Activated T-cell treated with anti-CD3 and anti-CD28 coated beads, Interleukin-2, amount 50 U/mL, for 72 hours (primary cell): ENCODE measurements at places on chromosomes 4 and X. TPM values are rescaled to one million over a fixed set of nuclear protein-coding genes. Genes with fewer than 3 reads are reported as not detected.

GRCh38 chrX:13022926-13023325 is 21.5 kb downstream of the FAM9C start:
- H3K4me1 ChIP-seq: peaks cover 59% of the 10 kb centered on the region
- DNase-seq: no peak
- no peaks in the 10 kb centered on the region for H3K36me3 ChIP-seq
- H3K27ac ChIP-seq: peak overlapping the region; percentile 50

DNA sequence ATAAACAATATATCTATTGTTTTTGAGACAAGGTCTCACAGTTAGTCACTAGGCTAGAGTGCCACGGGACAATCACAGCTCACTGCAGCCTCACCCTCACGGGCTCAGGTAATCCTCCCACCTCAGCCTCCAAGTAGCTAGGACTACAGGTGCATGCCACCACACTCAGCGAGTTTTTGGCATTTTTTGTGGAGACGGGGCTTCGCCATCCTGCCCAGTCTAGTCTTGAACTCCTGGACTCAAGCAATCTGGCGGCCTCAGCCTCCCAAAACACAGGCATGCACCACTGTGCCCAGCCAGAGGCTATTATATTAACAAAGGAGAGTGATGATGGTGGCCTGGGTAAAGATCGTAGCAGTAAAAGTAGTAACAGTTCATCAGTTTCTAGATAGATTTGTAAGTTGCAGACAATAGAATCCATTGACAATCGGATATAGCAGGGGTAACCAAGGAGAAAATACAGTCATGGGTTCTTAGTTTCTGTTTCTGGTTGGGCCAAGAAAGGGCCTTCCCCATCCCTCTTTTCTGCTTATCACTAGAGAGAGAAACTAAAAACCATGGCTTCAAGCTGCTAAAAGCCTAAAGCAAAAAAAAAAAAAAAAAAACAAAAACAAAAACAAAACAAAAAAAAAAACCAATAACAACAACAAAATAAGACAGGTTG is 60.6 kb downstream of the ANXA10 start:
- H3K4me3 ChIP-seq: peak overlapping the region; percentile 29
- no peaks in the 10 kb centered on the region for H3K27me3 ChIP-seq
- no peaks in the 10 kb centered on the region for H3K36me3 ChIP-seq
- H3K27ac ChIP-seq: no peak overlapping the region

GRCh38 chr4:71941001-71941400 is 90.8 kb upstream of the NPFFR2 start:
- no peak overlapping the region for H3K4me3 ChIP-seq
- H3K36me3 ChIP-seq: no peaks in the 10 kb centered on the region
- no peaks in the 10 kb centered on the region for H3K4me1 ChIP-seq
- no peaks in the 10 kb centered on the region for H3K27me3 ChIP-seq

DNA sequence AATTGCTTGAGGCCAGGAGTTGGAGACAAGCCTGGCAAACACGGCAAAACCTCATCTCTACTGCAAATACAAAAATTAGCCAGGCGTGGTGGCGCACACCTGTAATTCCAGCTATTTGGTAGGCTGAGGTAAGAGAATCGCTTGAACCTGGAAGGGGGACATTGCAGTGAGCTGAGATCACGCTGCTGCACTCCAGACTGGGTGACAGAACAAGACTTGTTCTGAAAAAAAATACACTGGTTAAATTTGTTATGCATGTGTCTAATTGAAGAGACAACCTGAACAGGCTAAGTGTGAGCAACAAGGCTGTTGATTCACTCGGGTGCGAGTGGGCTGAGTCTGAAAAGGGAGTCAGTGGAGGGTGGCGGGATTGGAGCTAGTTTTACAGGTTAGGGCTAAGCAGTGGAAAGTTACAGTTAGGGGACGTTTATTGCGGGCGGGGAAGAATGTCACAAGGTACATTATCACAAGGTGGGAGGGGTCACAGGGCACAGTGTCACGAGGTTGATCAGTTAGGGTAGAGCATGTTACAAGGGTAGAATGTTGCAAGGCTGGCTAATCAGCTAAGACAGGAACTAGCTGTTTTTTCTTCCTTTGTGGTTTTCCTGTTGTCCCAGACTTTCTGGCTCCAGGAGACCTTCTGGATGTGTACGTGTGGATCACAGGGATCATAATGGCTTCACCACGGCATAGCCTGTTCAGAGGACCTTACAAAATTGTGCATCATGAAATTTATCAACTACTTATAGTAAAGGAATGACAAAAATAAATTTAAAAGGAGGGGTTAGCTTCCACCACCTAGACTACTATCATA is 115.8 kb downstream of the NAA11 start:
- no peak for DNase-seq
- no peak overlapping the region for H3K27ac ChIP-seq
- H3K27me3 ChIP-seq: no peaks in the 10 kb centered on the region
- no peaks in the 10 kb centered on the region for H3K36me3 ChIP-seq
- no peaks in the 10 kb centered on the region for H3K4me1 ChIP-seq
- no peak overlapping the region for H3K4me3 ChIP-seq

GRCh38 chr4:153084980-153085630 is 119.1 kb upstream of the TRIM2 start:
- no peaks in the 10 kb centered on the region for H3K36me3 ChIP-seq
- H3K4me1 ChIP-seq: peaks cover 39% of the 10 kb centered on the region
- peak overlapping the region; percentile 48 for H3K4me3 ChIP-seq
- H3K27ac ChIP-seq: peak overlapping the region; percentile 1
- DNase-seq: peak; percentile 85

- H3K36me3 ChIP-seq: no peaks in the 10 kb centered on the region
- no peak overlapping the region for H3K4me3 ChIP-seq
- H3K27ac ChIP-seq: no peak overlapping the region
- H3K4me1 ChIP-seq: no peaks in the 10 kb centered on the region
These were observed 162.5 kb downstream of the SOX3 start for GRCh38 chrX:140342410-140342809.

- H3K4me1 ChIP-seq: no peaks in the 10 kb centered on the region
- no peak for DNase-seq
- H3K36me3 ChIP-seq: no peaks in the 10 kb centered on the region
- no peak overlapping the region for H3K4me3 ChIP-seq
These were observed 833.6 kb downstream of the CCSER1 start for GRCh38 chr4:90960840-90961239.

DNA sequence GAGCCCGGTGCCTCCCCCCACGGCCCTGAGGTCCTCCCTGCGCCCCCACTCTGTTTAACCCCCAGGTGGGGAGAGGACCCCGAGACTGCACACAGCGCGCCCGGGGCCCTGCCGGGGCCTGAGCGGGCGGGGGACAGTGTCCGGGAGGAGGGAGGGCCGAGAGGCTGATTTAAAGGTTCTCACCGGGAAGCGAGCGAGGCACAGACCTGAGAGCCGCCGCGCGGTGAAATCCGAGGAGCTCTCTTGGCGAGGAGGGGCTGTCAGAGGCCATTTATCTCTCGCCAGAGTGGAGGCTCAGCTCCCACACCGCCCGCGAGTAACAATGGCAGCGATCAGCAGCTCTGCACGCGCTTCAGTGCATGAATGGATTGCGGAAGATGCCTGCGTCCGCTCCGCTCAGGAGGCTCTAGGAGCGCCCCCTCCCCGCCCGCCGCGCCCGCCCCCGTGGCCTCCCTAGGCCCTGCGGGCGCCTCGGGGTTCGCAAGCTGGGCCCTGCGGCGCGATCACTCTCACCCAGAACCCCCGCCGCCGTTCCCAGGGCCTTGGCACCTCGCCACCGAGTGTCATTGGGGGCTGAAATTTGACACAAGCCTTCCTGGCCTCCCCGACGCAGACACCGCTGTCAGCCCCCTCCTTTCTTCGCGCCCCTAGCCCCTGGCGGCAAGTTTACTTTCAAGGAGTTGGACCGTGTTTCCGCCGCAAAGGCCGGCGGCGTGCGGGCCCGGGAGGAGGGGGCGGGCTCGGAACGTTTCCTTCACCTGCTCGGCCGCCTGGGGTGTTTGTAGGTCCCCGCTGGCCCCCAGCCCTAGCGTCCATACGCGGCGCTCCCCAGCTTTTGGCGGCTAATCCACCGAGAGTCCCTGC is 48.7 kb upstream of the BCOR start:
- peak overlapping the region; percentile 67 for H3K4me3 ChIP-seq
- H3K27ac ChIP-seq: no peak overlapping the region
- H3K36me3 ChIP-seq: no peaks in the 10 kb centered on the region
- DNase-seq: no peak
- peaks cover 25% of the 10 kb centered on the region for H3K4me1 ChIP-seq

GRCh38 chr4:121790976-121791375 is 10.1 kb upstream of the EXOSC9 start:
- H3K27ac ChIP-seq: no peak overlapping the region
- H3K36me3 ChIP-seq: no peaks in the 10 kb centered on the region
- H3K4me1 ChIP-seq: peaks cover 35% of the 10 kb centered on the region
- H3K4me3 ChIP-seq: no peak overlapping the region

GRCh38 chr4:163540448-163540847 is 46.0 kb downstream of the TMA16 start:
- H3K4me1 ChIP-seq: no peaks in the 10 kb centered on the region
- no peaks in the 10 kb centered on the region for H3K27me3 ChIP-seq
- H3K4me3 ChIP-seq: no peak overlapping the region
- no peaks in the 10 kb centered on the region for H3K36me3 ChIP-seq

- H3K36me3 ChIP-seq: peaks cover 1% of the 10 kb centered on the region
- no peak overlapping the region for H3K4me3 ChIP-seq
- no peak overlapping the region for H3K27ac ChIP-seq
- H3K4me1 ChIP-seq: peaks cover 13% of the 10 kb centered on the region
- no peaks in the 10 kb centered on the region for H3K27me3 ChIP-seq
- no peak for DNase-seq
These were observed 13.7 kb downstream of the DDX60 start for GRCh38 chr4:168304744-168305459.

DNA sequence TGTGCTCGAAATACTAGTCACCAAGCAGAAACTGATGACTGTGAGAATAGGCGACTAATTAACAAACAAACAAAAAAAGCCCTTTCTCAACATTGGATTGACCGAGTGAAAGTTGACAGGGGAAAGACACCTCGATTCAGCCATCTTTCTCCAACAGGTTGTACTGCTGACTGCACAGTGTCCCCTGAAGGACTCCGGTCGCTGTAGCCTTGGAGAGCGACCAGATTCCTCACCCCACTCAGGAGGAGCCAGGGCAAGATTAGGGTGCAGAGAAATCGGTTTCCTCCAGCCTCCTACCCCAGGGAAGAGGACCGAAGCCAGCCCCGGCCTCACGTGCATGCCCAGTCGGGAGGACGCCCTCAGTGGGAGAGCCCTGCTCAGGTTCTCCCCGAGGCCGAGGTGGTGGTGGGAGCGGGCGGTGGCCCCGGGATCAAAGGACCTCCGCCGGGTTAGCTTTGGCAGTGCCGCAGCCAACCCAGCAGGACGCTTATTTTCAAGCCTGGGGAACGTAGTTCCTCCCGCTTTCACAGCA is 1.1 kb upstream of the RAP1GDS1 start:
- H3K27me3 ChIP-seq: no peaks in the 10 kb centered on the region
- DNase-seq: no peak
- H3K4me3 ChIP-seq: peak overlapping the region; percentile 89
- peaks cover 51% of the 10 kb centered on the region for H3K4me1 ChIP-seq

GRCh38 chrX:38561951-38562719 is 793 bp downstream of the TSPAN7 start:
- no peaks in the 10 kb centered on the region for H3K4me1 ChIP-seq
- H3K4me3 ChIP-seq: peak overlapping the region; percentile 88
- H3K27me3 ChIP-seq: no peaks in the 10 kb centered on the region
- no peaks in the 10 kb centered on the region for H3K36me3 ChIP-seq
- peak; percentile 7 for DNase-seq

- no peaks in the 10 kb centered on the region for H3K27me3 ChIP-seq
- H3K4me3 ChIP-seq: peak overlapping the region; percentile 80
- peaks cover 7% of the 10 kb centered on the region for H3K36me3 ChIP-seq
- DNase-seq: no peak
- peak overlapping the region; percentile 97 for H3K27ac ChIP-seq
These were observed 429.3 kb downstream of the INPP4B start for GRCh38 chr4:142416711-142417275.

DNA sequence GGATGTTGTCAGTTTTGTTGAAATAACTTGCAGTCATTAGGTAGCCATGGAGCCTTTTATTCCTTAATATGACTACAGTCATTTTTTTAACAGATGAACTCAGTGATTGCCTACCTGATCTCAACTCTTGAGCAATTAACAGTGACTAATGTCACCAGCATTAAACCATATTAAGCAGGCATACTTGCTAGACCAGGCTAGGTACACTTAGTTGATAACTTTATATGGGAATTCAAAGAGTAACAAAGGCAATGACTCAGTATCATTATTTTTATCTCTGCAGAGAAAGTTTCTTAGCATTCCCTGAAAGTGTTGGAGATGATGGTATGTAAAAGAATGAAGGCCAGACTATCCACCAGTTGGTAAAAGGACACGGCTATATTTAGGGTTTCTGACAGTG is at the start of gene C4orf54:
Gene C4orf54, minus strand, starts transcription at position 31 of the 400 bp plus-strand sequence. CDS start 3,180 bp downstream, outside the sequence.
- H3K27me3 ChIP-seq: peaks cover 9% of the 10 kb centered on the region
- no peaks in the 10 kb centered on the region for H3K4me1 ChIP-seq
- H3K36me3 ChIP-seq: no peaks in the 10 kb centered on the region
- DNase-seq: no peak

Gene OTC
- not detected for total RNA-seq

Gene CT45A10
- not detected for total RNA-seq

Gene DCAF12L2
- total RNA-seq: not detected

Gene DCAF8L2
- not detected for total RNA-seq

Gene SLC10A4
- not detected for total RNA-seq

Gene PTCHD1
- not detected for total RNA-seq

Gene ANAPC4
- total RNA-seq: 43.2 TPM

Gene F9
- total RNA-seq: not detected
